Choroid plexus epithelial cell (primary cell): ENCODE measurements at places on chromosomes 2 and 18.

DNA sequence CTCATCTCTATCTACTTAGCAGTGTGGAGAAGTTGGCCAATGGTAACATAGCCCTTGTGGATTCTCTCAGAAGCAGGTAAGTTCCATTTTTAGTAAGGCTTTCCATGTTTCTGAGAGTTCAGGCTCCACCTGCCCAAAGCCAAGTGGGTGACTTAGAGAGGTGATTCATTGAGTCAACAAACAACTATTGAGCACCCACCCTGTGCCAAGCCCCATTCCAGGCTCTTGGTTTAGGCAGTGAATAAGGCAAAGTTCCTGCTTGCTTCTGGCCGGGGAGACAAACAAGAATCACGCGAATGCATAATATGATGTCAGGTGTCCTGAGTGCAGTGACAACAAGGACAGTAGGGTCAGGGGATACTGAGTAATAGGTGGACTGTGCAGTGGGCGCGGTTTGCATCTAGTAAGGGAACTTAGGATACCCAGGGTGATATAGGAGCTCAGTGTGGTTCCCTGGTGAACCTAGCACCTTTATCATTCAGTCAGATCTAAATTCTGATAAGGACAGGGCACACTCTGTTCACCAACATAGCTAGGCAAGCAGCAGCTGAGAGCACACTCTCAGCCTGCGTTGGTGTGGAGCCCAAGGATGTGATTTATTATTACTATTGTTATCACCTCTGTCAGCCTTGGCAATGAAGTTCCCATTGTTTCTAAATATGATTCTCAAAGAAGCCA, 31.7 kb upstream of the KCTD1 start:
- no peak for DNase-seq

DNA sequence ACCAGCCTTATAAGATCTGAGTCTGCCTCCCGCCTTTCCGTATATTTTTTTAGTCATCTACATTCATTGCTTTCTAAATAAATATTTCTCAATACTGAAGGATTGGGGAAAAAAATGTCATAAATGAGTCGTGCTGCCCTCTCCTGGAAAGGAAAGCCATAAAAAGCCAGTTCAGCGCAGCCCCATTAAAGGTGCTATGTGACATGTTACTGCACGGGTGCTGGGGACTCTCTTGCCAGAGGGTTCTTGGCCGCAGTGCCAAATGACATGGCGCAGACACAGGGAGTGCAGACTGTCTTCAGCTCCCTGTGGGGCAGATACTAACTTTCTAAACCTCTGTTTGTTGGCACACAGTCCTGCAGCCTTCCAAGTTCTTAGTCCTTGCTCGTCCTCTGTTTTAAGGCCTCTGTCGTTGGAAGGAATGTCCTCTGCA, 53.7 kb upstream of the MAP3K20 start:
- DNase-seq, result peak; percentile 62

DNA sequence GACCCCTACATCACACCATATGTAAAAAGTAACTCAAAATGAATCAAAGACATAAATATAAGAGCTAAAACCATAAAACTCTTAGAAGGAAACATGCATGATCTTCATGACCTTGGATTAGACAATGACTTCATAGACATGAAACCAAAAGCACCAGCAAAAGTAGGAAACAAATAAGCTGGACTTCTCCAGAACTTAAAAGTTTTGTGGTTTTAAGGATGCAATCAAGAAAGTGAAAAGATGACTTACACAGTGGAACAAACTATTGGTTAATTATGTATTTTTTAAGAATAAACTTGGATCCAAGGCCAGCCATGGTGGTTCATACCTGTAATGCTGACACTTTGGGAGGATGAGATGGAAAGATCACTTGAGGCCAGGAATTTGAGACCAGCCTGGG, 150.2 kb downstream of the GALNT1 start:
- DNase-seq, result no peak

DNA sequence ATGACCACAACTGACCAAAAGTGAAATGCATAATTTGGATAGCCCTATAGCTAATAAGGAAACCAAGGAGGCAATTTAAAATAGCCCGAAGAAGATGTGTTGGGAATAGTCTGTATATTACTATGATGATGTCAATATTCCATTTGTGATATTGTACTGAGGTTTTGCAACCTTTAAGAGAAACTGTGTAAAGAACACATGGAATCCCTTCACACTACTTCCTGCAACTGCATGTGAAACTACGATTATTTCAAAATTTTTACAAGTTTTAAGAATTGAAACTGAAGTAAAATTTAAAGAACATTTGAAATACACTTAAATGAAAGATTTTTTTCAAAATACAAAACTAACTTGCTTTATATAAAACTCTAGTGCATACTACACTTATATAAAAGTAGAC, 504.3 kb upstream of the ID2 start:
- DNase-seq, result no peak

GRCh38 chr2:212936572-212936971, 214.8 kb downstream of the IKZF2 start:
- no peak for DNase-seq

GRCh38 chr2:74378007-74378406, 2.1 kb downstream of the DCTN1 start:
- DNase-seq, result no peak

DNA sequence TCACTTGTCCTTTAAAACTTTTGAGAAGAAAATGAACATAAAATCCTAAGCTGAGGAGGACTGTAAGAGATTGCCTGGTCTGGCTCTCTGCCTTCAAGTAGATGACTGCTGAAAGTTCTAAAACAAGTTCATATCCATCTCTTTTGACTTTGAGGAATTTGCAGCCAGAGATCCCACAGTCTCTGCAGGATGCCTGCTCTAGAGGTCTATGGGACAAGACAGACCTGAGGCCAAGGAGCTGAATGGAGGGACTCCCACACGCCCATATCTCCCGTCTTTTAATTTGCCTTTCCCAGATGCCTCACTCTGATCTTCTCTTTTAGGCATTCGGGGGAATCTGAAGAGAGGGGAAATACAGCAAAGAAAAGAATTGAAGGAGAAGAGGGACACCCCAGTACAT, 255.9 kb upstream of the RASGRP3 start:
- DNase-seq, result no peak

DNA sequence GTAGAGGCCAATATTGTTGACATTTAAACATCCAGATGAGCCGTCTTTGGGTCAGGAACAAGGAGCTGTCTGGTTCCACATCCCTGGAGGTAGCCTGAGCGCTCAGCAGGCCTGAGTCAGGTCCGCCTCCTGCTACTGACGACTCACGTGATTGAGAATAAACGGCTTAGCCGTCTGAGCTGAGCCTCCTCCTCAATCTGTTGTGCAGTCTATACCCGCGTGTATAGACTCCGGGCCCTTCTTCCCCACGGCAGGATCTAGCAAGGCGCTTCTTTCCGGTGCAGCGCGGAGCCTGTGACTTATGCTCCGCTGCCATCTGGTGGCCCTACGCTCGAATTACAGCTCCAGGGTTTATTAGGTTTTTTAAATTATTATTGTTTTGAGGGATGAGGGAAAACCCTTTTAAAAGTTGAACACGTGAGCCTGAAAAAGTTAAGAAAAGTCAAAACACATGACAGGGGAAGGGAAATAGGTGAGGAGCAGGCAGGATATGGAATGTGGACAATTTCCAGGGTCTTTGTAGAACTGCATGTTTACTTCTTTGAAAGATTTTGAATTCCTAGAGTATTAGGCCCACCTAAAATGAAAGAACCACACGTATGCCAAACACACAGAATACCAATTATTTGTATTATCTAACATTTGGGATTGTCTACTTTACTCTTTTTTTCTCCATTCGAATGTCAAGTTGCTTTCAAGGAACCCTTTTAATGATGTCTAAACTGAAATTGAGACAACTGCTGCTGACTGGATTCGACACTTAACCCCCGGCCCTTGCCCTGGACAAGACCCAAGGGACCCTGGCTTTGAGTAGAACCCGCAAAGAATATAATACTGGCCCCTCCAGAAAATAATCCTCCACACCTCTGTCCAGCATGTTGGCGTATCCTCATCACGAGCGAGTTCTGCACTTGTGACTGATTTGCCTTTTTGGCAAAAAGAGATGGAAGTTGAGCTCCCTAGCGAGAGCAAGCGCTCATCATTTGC, 112.4 kb upstream of the ZNF236 start:
- peak; percentile 83 for DNase-seq

- DNase-seq, result no peak
These were observed 115.6 kb downstream of the GLI2 start for GRCh38 chr2:120851116-120851773.
